DND-41 (cell line): ENCODE measurements at places on chromosomes 5 and 9.

DNA sequence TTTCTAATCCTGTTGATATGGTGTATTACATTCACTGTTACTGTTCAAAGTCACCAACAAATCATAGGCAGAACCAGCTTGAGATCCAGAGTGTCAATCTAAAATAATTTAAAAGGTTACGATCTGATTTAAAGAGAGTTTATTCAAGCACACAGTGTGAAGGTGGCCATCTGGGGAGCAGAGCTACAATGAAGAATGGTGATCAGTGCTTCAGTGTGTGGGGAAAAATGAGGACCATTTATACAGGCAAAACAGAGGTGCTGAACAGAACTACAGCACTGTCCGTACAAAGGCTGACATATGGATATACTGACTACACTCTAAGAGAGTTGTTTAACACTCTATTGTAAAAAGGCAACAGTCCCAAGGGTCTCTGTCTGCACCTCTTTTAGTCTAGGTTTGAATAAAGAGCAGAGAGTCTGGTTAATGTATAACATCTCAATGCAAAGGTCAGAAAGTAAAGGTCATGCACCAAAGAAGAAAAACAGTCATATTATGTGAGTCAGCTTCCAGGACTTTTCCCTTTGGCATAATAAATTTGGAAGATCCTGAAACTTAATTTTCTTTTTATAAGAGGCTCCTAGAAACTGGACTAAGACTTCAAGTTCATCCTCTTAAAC, 29.7 kb upstream of the TDRD7 start:
- no peaks in the 10 kb centered on the region for H3K27me3 ChIP-seq
- H3K4me3 ChIP-seq = no peak overlapping the region
- no peak overlapping the region for H3K27ac ChIP-seq
- H3K4me1 ChIP-seq = no peaks in the 10 kb centered on the region

DNA sequence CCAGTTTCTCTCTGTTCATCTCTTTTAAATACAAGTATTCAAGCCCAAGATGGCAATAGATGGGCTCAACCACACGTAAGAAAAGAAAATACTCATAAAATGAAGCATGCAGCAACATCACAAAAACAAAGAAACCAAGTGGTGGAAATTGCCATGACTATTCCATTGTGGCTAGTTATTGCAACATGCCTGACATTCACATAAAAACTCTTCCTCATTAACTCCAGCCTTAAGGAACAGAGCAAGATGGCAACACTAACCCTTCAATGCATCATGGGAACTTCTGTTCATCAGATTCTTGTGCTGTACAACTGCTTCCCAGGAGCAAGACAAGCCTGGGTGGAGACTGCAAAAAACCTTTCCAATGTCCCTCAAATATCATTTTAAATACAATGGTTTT, 1.4 kb upstream of the GLIS3 start:
- H3K4me1 ChIP-seq = peaks cover 16% of the 10 kb centered on the region
- no peak overlapping the region for H3K27ac ChIP-seq
- peaks cover 24% of the 10 kb centered on the region for H3K27me3 ChIP-seq
- no peak overlapping the region for H3K4me3 ChIP-seq
- H3K36me3 ChIP-seq = no peaks in the 10 kb centered on the region

GRCh38 chr9:14317667-14318320, 3.9 kb upstream of the NFIB start:
- DNase-seq = no peak
- H3K36me3 ChIP-seq = no peaks in the 10 kb centered on the region
- no peaks in the 10 kb centered on the region for H3K27me3 ChIP-seq
- no peak overlapping the region for H3K27ac ChIP-seq
- no peak overlapping the region for H3K4me3 ChIP-seq

DNA sequence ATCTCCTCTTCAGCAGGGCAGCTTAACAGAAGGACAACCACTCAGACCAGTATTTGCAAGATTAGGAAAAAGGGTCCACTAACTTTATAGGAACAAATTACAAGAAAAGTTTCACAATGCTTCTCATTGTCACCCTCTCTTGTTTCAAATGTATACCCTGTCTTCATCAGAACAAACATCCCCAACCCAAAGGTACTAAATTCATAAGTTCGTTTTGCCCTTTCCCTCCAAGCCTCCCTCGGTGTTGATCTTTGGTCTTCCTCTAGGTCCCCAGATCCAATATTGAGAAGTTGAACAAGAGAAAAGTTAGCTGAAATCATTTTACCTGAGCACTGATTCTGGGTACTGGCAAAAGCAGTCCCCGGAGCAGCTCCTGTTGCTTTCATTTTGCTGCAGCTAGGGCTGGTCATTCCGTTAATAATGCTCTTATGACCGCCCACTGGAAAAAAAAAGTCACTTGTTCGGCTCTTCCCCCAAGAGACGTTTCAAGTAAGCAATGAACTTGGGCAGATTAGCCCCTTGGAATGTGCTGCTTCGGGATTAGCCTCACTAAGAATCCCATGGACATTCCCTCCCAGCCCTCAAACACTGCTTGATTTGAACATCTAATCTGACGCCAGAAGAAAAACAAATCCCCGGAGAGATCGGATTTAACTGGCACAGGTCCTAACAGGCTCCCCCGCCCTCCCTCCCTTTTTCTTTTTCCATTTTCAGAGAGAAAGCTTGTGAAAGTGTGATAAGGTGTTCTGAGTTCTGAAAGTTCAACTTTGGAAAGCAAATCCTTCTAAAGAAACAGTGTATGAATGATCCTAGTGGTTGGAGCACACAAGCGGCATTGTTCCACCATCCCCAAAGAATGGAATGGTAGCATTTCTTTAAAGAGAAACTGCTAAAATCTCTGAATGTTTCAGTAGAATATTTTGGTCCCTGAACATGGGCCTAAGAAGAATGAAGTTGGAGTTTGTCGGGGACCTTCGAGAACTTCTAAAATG, 252.5 kb downstream of the TRPM3 start:
- H3K36me3 ChIP-seq = no peaks in the 10 kb centered on the region
- no peak overlapping the region for H3K4me3 ChIP-seq
- no peak overlapping the region for H3K27ac ChIP-seq

DNA sequence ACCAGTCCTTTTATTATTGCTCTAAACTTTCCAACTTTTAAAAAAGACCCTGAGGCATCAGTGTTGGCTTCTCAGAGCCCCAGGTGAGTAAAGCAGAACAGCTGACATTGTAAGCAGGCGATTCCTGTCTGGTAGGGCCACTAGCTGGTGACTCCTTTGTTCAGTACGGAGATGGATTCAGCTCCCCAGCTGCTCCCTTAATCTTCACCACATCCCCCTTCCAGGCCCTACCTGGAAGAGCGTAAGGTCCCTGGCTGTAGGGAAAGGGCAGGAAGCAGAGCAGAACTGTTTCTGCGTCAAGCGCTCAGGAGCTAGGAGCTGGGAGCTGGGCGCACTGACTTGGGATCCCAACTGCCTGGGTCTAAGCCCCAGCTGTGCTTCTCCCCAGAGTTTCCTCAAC, 203.7 kb upstream of the TAS2R1 start:
- no peaks in the 10 kb centered on the region for H3K27me3 ChIP-seq
- no peak overlapping the region for H3K4me3 ChIP-seq
- no peak overlapping the region for H3K27ac ChIP-seq
- DNase-seq = no peak

DNA sequence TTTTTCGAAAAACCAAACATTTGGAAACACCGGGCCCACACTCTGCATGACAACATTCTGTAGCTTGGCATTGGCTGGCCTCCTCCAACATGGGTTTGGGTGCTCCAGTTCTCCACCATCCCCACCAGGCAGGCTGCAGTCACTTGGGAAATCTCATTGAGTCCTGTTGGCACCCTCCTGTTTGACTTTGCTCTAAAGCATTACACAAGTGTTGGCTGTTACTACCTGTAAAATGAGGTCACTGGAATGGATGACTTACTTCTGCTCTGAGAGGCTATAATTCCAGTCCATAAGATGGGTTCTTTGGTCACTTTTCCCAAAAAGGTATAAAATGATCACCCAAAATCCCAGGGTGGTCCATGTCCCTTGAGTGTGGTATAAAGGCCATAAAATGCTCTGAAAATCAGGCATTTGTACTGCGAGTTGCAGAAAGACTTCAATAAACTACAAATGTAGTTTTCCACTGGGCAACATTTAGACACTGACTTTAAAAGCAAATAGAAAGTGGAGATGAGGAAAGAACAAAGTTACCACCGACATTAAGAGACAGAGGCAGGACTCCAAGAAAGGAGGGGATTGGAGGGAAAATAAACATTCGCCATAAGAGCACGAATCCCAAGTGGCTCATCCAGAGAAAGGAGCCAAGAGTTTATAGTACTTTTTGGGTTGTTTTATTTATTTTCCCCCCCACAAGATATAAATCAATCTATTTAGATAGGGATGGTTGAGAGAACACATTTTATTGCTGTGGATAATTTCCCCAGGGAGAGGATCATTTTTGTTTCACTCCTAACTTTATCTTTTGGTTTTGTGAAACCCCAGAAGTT, 295.1 kb downstream of the TLE1 start:
- H3K27me3 ChIP-seq = no peaks in the 10 kb centered on the region
- H3K27ac ChIP-seq = no peak overlapping the region
- H3K4me3 ChIP-seq = no peak overlapping the region
- DNase-seq = no peak
- H3K4me1 ChIP-seq = peaks cover 4% of the 10 kb centered on the region; the same call in 1 of the 2 replicates

GRCh38 chr9:100428871-100429654, 2.1 kb downstream of the MSANTD3 start:
- no peak for DNase-seq
- H3K27ac ChIP-seq = no peak overlapping the region
- H3K4me3 ChIP-seq = no peak overlapping the region
- no peaks in the 10 kb centered on the region for H3K36me3 ChIP-seq
- peaks cover 13% of the 10 kb centered on the region for H3K4me1 ChIP-seq

GRCh38 chr9:98383758-98384157, 128.3 kb upstream of the TBC1D2 start:
- H3K27me3 ChIP-seq = no peaks in the 10 kb centered on the region
- no peaks in the 10 kb centered on the region for H3K36me3 ChIP-seq
- DNase-seq = no peak
- no peak overlapping the region for H3K4me3 ChIP-seq

- no peak overlapping the region for H3K4me3 ChIP-seq
- no peaks in the 10 kb centered on the region for H3K4me1 ChIP-seq
- H3K27ac ChIP-seq = no peak overlapping the region
- DNase-seq = no peak
- H3K36me3 ChIP-seq = no peaks in the 10 kb centered on the region
Measured at GRCh38 chr5:163569284-163569683, 63.9 kb downstream of the MAT2B start.

- no peaks in the 10 kb centered on the region for H3K4me1 ChIP-seq
- H3K36me3 ChIP-seq = no peaks in the 10 kb centered on the region
- peaks cover 4% of the 10 kb centered on the region for H3K27me3 ChIP-seq
- H3K4me3 ChIP-seq = no peak overlapping the region
- no peak for DNase-seq
Measured at GRCh38 chr9:84856181-84856632, 186.7 kb downstream of the NTRK2 start.

DNA sequence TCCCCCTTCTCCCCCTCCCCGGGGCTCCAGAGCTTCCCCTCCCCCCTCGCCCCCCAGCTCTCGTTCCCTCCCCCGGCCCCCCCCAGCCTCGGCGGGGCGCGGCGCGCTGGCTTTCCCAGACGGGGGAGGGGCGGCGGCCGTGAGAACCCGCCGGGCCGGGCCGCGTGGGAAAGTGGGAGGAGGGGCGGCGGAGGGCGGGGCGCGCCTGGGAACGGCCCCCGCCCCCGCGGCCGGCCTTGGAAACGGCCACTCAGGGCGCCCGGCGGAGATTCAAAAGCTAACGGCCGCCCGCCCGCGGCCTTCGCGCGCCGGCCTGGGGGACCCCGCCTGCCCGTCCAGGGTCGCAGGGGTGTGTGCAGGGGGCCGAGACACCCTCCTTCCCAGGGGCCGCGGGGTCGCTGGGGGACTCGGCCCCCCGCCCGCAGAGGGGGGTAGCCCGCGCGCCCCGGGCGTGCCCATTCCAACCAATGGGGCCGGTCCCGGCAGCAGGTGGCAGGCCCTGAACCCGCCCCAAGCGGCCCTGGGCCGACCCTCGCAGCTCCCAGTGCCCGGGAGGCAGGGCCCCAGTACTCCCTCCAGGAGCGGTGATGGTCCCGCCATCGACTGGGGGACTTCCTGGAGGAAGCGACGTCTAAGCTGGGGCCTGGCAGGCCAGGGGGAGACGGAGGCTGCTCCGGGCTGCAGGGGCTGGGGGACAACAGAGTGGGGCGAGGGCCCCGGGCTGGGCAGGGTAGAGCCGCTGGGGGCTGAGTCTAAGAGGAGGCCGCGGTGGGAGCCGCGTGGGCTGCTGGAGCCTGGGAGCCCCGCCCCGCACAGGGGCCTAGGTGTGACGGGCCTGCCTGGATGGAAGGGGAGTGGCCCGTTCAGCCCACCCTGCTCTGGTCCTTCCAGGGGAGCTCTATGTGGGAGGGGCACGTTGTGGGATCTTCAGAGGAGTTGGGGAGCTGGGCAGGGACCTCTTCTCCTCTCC, 14.2 kb upstream of the NRARP start:
- no peak for DNase-seq
- H3K4me3 ChIP-seq = no peak overlapping the region
- H3K36me3 ChIP-seq = no peaks in the 10 kb centered on the region
- no peak overlapping the region for H3K27ac ChIP-seq
- no peaks in the 10 kb centered on the region for H3K27me3 ChIP-seq
- no peaks in the 10 kb centered on the region for H3K4me1 ChIP-seq

- H3K27ac ChIP-seq = no peak overlapping the region
- H3K4me3 ChIP-seq = no peak overlapping the region
- peaks cover 6% of the 10 kb centered on the region for H3K27me3 ChIP-seq
- no peaks in the 10 kb centered on the region for H3K4me1 ChIP-seq
- no peaks in the 10 kb centered on the region for H3K36me3 ChIP-seq
Measured at GRCh38 chr5:148809781-148810524, 16.5 kb upstream of the ADRB2 start.

- no peak overlapping the region for H3K27ac ChIP-seq
- no peak overlapping the region for H3K4me3 ChIP-seq
- H3K27me3 ChIP-seq = no peaks in the 10 kb centered on the region
- no peaks in the 10 kb centered on the region for H3K4me1 ChIP-seq
- no peaks in the 10 kb centered on the region for H3K36me3 ChIP-seq
- no peak for DNase-seq
Measured at GRCh38 chr9:25284365-25284764, 393.9 kb downstream of the TUSC1 start.

DNA sequence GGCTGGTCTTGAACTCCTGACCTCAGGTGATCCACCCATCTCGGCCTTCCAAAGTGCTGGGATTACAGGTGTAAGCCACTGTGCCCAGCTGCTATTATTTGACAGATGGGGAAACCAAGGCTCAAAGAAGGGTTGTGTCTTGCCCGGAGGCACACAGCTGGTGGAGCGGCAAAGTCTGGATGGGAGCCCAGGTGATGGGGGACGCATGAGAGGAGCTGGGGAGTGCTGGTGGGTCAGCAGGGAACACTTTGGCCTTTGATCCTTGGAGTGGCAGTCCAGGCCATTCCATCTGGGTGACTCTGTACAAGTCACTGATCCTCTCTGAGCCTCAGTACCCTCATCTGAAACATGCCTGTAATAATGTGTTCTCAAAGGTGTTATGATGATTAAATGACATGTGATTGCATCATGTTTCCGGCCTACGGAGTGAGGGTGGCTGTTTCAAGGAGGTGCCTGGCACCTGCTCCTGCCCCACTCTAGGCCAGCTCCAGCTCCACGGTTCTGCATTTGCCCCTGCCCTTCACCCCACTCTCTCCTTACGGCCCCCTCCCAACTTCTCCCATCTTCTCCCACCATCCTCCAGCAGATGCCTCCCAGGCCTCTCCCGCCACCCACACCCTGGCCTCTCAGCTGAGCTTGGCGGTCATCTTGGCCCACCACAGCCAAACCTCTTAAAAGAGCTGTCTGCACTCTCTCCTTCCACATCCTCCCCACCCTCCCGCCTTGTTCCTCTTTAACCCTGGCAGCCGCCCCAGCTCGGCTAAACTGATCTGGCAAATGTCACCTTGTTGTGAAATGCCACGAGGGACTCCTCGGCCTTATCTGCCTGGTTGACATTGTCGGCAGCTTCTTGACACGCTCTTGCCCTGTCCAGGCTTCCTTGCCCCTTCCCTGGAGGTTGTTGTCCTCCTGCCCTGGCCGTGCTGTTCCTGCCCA, 5.5 kb upstream of the DBN1 start:
- no peak overlapping the region for H3K27ac ChIP-seq
- no peaks in the 10 kb centered on the region for H3K36me3 ChIP-seq
- peaks cover 4% of the 10 kb centered on the region for H3K27me3 ChIP-seq
- DNase-seq = no peak
- no peak overlapping the region for H3K4me3 ChIP-seq
